ENCODE measurements at places on chromosomes 1 and 21. TPM values are rescaled to one million over a fixed set of nuclear protein-coding genes. Genes with fewer than 3 reads are reported as not detected.

DNA sequence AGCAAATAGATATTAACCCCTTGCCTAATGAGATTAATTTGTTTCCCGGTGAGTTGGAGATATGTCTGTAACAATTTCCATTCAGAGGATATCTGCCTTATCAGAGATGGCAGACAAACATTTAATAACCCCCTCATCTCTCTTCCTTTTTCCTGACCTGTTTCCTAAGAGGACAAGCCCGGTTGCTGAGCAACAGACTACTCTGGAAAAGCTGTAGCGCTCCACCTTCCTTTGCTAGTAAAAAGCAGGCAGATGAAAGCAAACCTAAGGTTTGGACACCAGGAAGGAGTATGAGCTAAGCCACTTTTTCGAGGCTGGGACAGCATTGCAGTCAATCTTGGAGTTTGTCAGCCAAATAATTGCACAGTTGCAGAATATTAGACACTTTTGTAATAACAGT, 82.4 kb downstream of the RGS21 start:
- H3K27ac ChIP-seq = no peak overlapping the region
- H3K27me3 ChIP-seq = no peaks in the 10 kb centered on the region
- no peaks in the 10 kb centered on the region for H3K4me1 ChIP-seq
- no peaks in the 10 kb centered on the region for H3K36me3 ChIP-seq

- peaks cover 6% of the 10 kb centered on the region for H3K4me1 ChIP-seq
- peak; percentile 65 for DNase-seq
- peaks cover 2% of the 10 kb centered on the region for H3K27me3 ChIP-seq
- H3K27ac ChIP-seq = no peak overlapping the region
- no peaks in the 10 kb centered on the region for H3K36me3 ChIP-seq
- no peak overlapping the region for H3K4me3 ChIP-seq
Measured at GRCh38 chr1:41751804-41752513, 166.8 kb downstream of the HIVEP3 start.

The TAS1R1 gene
- 7.3 TPM for polyA plus RNA-seq

The S100A2 gene
- 1.4 TPM for polyA plus RNA-seq

The LCE1F gene
- polyA plus RNA-seq = not detected

GRCh38 chr1:160755911-160756848, 17.1 kb downstream of the SLAMF7 start:
- peak overlapping the region; percentile 20 for H3K27ac ChIP-seq
- DNase-seq = no peak
- no peak overlapping the region for H3K4me3 ChIP-seq
- H3K27me3 ChIP-seq = no peaks in the 10 kb centered on the region
- no peaks in the 10 kb centered on the region for H3K36me3 ChIP-seq

GRCh38 chr1:117602862-117603261, 3.0 kb upstream of the TENT5C start:
- peaks cover 20% of the 10 kb centered on the region for H3K4me1 ChIP-seq
- no peak overlapping the region for H3K27ac ChIP-seq
- peaks cover 41% of the 10 kb centered on the region for H3K27me3 ChIP-seq
- no peak overlapping the region for H3K4me3 ChIP-seq
- no peaks in the 10 kb centered on the region for H3K36me3 ChIP-seq
- no peak for DNase-seq

DNA sequence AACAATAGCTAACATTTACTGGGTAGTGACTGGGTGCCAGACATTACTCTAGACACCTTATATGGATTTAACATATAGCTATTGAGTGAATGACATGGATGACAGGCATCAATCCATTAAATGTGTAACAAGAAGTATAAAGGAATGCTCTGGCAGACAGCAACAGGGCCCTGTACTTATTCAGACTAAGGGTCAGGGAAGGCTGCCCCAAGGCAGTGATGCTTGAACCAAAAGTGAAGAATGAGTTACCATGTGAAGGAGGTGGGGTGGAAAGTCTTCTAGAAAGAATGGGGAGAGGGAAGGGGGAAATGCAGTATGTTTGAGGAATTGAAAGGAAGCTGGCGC, 8.3 kb upstream of the PTPRF start:
- H3K4me3 ChIP-seq = no peak overlapping the region
- H3K4me1 ChIP-seq = no peaks in the 10 kb centered on the region
- no peaks in the 10 kb centered on the region for H3K36me3 ChIP-seq
- DNase-seq = no peak

The AMY2A gene
- polyA plus RNA-seq = 0.16 TPM

Data from muscle of leg (tissue), 16 donors.